SIG-M5 (cell line): ENCODE measurements at places on chromosomes 16 and 17.

GRCh38 chr17:80929449-80929848 lies 62.2 kb upstream of the CHMP6 start:
- DNase-seq = no peak

GRCh38 chr17:35747540-35748017 lies 5.5 kb downstream of the GAS2L2 start:
- no peak for DNase-seq

DNA sequence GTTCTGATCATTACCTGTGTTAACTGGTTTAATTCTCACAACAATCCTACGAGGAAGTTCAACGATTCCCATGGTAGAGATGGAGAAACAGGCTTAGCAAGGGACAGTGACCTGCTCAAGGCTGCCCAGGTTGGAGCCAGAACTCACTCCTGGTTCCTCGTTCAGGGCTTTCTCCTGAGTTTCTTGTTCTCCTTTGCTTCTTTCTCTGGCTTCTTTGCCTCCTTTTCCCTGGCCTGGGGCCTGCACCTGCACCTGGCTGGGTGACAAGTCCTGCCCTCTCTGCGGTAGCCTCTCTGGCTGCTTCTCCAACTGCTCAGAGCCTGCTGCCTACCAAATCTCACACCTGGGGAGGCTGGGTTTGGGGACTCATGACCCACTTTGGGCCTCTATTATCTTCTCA lies 2.8 kb downstream of the CCL22 start:
- DNase-seq = no peak

- DNase-seq = no peak
Observed at GRCh38 chr17:65657251-65657828, 95.9 kb upstream of the AXIN2 start.

GRCh38 chr17:69712801-69713311 lies 298.4 kb downstream of the MAP2K6 start:
- DNase-seq = no peak

DNA sequence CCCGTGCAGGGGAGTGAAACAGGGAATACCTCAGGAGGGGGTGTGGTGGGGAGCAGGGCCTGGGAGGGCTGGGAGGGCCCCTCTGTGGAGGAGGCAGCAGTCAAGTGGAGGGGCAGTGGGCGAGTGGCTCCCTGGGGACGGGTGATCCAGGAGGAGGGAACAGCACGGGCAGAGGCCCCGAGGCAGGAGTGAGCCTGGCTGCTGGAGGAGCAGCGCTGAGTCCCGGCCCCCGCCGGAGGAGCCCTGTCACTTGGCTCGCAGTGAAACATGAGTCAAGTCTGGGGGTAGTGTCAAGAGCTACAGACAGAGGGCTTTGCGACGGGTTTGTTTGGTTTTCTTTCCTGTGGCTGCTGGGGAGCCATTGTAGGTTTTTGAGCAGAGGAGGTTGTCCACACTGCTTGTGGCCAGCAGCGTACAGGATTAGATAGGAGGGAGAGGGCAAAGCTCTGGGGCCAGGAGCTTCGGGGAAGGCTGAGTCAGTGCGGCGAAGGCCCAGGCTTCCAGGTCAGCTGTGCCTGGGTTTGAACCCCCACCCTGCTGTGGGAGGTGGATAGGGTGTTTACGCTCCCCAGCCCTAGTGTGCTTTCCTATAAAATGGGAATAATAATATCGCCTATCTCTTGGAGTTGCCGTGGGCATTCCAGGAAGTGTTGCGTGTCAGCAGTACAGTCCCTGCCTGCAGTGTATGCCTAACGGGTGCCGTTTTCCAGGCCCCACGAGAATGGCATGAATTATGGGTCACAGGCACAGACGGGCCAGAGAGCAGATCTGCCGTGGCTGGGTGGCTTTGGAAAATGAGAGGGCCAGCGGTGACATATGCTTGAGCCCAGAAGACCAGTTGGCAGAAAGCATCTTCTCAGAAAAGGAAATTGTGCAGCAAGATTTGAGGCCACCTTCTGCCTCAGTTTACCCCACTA lies 115.9 kb upstream of the CIBAR2 start:
- no peak for DNase-seq

DNA sequence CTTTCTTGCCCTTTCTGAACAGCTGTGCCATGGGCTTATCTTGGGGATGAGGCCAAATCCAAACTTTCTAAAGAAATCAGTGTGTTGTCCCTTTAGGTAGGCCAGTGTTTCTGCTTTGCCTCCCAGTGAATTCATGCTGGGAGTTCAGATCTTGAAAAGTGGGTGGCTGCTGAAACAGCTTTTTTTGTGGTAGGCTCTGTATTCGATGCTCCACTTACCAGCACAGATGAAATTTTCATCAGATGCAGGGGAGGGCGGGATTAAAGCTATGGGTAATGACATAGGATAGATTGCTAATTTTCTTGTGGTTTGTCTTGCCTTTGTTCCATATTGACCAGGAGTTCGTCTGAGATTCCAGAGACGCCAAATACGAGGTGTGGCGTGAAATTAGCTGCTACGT lies 2.8 kb downstream of the SOCS7 start:
- DNase-seq = no peak

GRCh38 chr17:29836643-29837042 lies 93.4 kb downstream of the SSH2 start:
- DNase-seq = no peak

DNA sequence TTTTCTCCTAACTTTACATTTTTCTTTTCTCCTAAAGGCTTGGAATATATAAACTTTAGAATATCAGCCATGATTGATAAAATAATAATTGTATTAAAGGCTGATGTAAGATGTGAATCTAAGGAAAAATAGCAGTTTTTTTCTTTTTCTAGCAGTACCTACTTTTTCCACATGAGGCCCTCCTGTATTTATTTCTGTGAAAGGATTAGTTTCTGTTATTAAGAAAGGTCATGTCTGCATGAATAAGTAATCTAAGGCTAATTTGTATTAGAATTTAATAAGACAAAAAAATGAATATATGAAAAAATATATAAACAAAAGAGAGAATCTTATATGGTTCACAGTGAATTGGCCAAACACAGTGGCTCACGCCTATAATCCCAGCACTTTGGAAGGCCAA lies 85.3 kb downstream of the STXBP4 start:
- DNase-seq = no peak

- DNase-seq = no peak
Observed at GRCh38 chr16:88722784-88723506, 16.6 kb downstream of the CTU2 start.

DNA sequence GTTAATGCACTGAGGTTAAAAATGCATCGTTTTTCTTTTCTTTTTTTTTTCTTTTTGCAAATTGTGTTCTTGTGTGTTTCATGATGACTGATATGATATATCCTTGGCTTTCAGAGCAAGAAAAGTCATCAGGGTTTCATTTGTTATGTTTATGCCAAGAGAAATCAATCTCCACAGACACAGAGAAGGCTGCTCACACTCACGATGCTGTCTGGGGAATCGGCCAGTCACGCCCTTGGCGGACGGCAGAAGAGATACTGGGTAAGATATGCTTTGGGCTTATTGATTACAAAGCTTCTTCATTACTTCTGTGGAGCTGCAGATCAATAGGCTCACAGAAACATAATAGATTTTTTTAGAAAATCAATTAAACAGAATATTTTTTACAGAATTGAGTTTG lies 42.2 kb upstream of the TNRC6C start:
- DNase-seq = no peak

GRCh38 chr17:50710650-50711049 lies 2.9 kb upstream of the ANKRD40 start:
- DNase-seq = no peak

GRCh38 chr17:35568561-35568960 lies 7.9 kb upstream of the SLFN14 start:
- no peak for DNase-seq

DNA sequence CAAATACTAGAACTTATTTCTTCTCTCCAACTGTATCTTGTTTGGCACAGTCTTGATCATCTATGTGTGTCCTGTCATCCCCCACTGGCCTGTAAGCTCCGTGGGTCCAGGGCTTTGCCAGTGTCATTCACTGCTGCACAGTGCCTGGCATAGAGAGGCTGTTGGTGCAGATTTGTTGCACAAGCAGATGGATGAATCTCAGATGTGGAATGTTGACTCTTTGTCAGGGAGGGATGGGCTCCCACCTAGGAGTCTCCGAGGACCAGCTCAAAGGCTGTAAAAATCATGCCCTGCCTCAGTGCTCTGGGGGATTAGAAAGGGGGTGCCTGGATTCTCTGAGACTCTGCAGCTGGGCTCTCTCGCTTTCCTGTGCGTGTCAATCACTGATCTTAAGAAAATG lies 60.6 kb downstream of the RAB11FIP4 start:
- DNase-seq = no peak

DNA sequence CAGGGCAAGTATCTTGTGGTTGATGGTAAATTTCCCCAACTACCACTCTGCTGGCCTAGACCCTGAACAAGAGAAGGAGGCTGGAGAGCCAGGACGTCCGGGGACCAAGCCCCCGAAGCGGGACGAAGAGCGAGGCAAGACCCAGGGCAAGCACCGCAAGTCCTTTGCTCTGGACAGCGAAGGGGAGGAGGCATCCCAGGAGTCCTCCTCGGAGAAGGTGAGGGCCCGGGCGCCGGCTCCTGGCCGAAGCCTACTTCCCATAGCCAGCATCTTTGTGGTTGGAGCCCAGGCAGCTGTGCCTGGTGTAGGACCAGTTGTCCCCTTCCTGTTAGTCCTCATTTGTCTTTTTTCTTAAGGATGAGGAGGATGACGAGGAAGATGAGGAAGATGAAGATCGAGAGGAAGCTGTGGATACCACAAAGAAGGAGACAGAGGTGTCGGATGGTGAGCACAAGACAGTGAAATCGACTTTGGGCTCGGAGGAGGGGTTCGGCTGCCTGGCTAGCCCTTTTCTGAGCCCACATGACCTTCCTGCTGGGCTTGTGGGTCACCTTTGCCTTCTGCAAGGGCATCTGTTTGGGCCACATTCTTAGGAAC lies 11.8 kb downstream of the SETD1A start:
- DNase-seq = no peak

- DNase-seq = no peak
Observed at GRCh38 chr17:48503747-48504146, 27.1 kb downstream of the HOXB1 start.

GRCh38 chr17:10058921-10059683 lies 139.3 kb downstream of the GAS7 start:
- no peak for DNase-seq

- DNase-seq = no peak
Observed at GRCh38 chr16:80175011-80175410, 365.8 kb upstream of the DYNLRB2 start.

- DNase-seq = no peak
Observed at GRCh38 chr16:88454523-88454947, 1.5 kb downstream of the ZFPM1 start.

GRCh38 chr17:2025220-2025621 lies at the start of gene RTN4RL1:
Gene RTN4RL1 (minus strand): TSS chr17:2025334. CDS start chr17:2024865, 469 bp downstream.
- DNase-seq = no peak

GRCh38 chr16:87794485-87795078 lies 28.8 kb upstream of the KLHDC4 start:
- no peak for DNase-seq

DNA sequence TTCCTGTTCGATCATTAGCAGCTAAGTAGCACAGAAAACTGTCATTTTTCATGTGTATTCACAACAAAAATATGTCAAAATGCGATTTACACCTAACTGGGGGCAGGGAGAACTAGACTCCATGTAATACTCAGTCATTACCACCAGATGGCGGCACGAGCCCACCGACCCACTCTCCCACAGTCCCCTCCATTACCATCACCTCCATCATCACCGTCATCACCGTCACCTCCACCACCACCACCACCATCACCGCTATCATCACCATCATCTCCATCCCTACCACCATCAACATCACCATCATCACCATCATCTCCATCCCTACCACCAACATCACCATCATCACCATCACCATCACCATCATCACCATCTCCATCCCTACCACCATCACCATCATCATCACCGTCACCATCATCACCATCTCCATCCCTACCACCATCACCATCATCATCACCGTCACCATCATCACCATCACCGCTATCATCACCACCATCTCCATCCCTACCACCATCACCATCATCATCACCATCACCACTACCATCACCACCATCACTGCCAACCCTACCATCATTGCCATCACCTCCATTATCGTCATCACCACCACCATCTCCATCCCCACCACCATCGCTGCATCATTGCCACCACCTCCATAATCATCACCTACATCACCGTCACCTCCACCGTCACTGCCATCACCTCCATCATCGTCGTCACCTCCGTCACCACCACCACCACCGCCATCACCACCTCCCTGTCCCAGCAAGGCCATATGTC lies 14.4 kb downstream of the NDUFAF8 start:
- no peak for DNase-seq

DNA sequence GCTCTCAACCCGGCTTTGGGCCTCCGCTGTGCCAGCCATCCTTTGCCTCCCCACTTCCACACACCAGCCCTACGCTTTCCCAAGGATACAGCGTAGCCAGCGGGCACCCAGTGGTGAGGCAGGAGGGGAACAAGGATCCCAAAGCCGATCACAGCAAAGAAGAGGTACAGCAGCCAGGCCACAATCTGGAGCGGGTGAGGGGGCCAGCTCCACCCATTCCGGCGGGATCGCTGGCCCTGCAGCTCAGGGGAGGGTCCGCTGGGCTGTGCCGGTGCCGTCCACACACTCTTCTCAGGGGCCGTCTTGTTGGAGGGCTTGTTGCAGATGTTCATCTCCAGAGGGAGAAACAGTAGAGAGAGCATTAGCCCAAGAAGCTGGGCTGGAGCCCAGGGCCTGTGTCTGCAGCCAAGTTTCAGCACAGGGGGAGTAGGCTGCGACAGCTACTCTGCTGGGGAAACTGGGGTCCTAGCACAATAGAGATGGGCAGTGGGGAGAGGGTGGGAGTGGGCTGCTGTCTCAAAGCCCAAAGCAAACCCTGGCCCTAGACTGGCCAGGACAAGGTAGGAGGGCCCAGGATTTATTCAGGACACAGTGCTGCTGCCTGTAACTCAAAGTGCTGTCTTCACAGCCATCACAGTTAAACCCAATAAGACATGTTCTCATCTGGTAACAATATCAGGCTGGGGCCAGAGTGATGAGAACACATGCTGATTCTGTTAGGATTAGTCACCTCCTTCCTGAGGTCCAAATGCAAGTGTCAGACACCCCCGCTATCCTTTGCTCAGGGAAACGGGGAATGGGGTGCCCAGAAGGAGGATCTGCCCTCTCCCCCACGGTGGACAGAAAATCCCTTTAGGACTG lies 9.9 kb downstream of the ZDHHC1 start:
- DNase-seq = no peak

GRCh38 chr17:73625991-73626673 lies 18.1 kb downstream of the SDK2 start:
- no peak for DNase-seq

DNA sequence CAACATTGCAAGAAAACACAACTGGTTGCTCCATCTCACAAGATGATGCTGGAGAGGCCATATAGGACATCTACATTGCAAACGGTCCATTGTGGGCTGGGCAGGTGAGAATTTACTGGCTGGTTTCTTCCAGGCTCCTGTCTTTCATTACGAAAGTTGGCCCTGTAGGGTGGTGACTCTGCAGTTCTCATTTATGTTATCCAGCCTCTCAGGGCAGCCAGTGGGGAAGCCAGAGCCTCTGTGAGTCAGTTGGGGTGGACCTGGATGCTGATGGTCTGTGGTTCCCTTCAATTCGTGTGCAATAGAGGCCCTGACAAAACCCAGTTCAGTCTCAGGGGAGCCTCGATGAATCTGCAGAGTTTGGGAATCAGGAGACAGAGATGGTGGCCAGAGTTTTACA lies 341.0 kb upstream of the CCL2 start:
- DNase-seq = no peak

GRCh38 chr17:27089929-27090247 lies 204.0 kb upstream of the WSB1 start:
- DNase-seq = no peak

GRCh38 chr17:28597606-28598383 lies 1.0 kb downstream of the SPAG5 start:
- no peak for DNase-seq

GRCh38 chr17:77800816-77801215 lies 157.7 kb upstream of the TNRC6C start:
- no peak for DNase-seq
